NCI-H1694 treated with DMSO at 0.1 percent for 48 hours (cell line): ENCODE measurements at places on chromosomes 12 and 14.

GRCh38 chr14:96584199-96584906, 82.2 kb downstream of the PAPOLA start:
- peak; percentile 77 for DNase-seq

- DNase-seq = no peak
These were observed 19.3 kb downstream of the RFX4 start for GRCh38 chr12:106602076-106602475.

DNA sequence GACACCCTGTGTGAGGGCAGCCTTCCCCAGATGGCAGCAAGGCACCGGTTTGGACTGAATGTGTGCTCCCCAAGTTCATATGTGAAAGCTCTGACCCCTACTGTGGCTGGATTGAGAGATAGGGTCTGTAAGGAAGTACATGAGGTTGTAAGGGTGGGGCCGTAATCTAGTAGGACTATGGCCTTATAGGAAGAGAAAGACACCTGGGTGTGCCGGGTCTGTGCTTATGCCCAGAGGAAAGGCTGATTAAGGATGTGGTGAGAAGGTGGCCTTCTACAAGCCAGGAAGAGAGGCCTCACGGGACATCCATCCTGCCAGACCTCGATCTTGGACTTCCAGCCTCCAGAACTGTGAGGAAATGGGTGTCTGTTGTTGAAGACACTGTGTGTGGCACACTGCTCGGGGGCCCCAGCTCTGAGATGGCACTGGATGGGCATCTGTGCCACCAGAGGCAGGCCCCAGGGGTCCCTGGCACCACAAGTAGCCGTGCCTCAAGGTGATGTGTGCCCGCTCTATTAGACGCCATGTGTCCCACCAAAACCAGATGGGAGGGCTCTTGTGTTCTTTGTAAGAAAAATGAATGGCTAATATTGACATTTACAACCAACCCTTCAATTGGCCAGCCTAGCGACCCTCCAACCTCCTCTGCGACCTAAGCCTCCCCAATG, 22.0 kb downstream of the FGF6 start:
- DNase-seq = no peak

DNA sequence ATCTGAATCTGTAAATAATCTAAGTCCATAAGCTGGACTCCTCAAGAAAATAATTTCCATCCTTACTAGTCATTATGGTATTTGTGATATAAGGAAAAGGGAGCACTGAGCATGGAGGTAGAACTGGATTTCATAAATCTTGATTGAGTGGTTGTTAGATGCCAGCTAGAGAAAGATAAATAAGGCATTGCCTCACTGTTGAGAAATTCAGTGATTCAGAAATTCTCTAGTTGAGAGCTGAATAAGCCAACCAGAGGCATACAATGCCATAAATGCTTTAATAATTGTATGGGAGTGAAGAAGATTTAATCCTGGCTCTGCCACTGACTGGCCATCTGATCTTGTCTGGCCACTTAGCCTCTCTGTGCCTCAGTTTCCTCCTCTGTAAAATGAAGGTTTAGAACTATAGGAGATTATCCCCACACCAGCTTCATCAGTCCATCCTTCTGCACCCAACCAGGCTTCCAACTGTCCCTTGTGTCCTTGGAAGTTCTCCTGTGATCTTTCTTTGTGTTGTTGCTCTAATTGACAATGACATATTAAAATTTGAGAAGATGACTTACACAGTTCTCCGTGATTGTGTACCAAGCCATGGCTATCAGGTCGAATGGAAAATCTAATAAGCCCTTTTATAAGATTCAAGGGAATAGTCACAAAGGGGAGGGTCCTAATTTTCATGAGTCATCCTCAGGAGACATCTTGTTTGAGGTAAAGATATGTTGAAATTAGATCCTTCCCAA, 394.3 kb downstream of the EGLN3 start:
- DNase-seq = no peak

GRCh38 chr12:107570721-107571120, 114.9 kb upstream of the PWP1 start:
- DNase-seq = no peak

- no peak for DNase-seq
These were observed 182.0 kb upstream of the DCN start for GRCh38 chr12:91364471-91365184.

DNA sequence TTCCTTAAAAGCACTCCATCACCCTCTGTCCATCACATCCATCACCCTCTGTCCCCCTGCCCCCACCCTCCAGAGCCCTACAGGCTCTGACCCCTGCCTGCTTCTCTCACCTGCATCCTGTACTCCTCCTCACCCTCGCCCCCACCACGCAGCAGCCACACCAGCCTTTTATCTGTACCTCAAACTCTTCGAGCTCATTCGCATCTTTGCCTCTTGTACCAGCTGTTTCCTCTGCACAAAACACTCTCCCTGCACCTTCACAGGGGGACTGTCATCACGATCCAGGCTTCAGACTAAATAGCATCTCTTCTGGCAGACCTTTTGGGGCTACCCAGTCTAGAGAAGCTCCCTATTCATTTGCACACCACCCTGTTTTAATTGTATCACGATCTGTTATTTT, 24.1 kb downstream of the TMEM229B start:
- DNase-seq = no peak

DNA sequence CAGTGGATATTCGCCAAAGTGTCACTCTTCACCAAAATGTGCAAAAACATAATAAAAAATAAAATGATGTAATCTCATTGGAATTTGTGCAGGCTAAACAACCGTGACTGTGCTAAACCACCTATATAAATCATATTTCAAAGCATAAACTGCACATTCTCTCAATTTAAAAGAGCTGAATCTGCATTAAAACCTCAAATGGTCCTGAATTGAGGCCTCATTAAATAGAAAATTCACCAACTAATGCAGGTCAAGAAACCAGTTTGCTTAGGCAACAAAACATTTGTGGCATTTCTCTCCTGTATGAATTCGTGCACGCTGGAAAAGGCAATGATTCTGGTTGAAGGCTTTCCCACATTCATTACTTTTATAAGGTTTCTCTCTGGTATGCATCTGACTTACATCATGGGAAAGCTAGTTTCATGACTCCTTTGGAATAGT, 80.1 kb upstream of the IFNG-AS1 start:
- no peak for DNase-seq

- DNase-seq = no peak
These were observed 14.5 kb downstream of the FBXL14 start for GRCh38 chr12:1579651-1580435.

DNA sequence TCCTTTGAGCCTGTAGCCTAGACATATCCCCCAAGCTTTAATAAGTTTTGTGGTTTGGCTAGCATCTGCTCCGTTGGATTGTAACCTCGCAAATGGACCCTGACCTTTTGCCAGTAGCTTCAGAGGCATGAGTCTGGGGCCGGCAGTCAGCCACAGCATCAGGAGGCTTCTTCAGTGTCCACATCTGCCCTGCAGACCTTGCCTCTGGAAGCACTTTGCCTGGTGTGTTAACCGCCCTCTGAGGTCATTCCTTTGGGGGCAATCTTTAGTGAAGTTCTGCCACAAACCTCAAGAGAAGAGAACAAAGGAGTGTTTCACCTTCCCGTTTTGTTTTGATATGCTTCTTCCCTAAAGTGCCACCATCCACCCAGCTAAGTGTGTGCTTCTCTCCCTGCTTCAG, 71.4 kb downstream of the GNS start:
- no peak for DNase-seq

- DNase-seq = peak; percentile 15
These were observed 18.7 kb upstream of the HDAC7 start for GRCh38 chr12:47838286-47838931.

DNA sequence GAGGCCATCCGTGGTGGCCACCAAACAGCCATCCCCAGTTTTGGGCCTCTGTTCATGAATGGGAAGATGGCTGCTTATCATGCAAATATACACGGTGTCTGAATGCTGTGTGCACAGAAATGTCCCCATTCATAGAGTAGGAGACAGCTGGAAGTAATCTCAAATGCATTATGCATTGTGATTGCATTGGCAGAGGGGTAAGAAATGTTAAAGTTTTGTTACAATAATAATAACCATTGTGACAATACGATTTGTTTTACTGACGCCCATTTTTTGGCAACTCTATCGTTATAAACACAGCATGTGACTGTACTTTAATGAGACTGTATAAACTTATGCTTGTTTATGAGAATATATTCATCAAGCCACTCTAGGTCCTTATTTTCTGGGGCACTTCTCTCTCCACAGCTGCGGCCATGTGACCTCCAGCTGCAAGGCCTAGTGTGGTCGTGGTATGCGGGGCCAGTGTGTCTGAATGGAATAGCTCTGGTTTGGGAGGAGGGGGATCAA, 474.3 kb downstream of the VRK1 start:
- DNase-seq = no peak

- DNase-seq = no peak
These were observed 6.8 kb upstream of the SYNE3 start for GRCh38 chr14:95523051-95523814.

- no peak for DNase-seq
These were observed 52.9 kb downstream of the VWF start for GRCh38 chr12:6071589-6071988.
